ENCODE measurements at places on chromosomes 6 and 20.

DNA sequence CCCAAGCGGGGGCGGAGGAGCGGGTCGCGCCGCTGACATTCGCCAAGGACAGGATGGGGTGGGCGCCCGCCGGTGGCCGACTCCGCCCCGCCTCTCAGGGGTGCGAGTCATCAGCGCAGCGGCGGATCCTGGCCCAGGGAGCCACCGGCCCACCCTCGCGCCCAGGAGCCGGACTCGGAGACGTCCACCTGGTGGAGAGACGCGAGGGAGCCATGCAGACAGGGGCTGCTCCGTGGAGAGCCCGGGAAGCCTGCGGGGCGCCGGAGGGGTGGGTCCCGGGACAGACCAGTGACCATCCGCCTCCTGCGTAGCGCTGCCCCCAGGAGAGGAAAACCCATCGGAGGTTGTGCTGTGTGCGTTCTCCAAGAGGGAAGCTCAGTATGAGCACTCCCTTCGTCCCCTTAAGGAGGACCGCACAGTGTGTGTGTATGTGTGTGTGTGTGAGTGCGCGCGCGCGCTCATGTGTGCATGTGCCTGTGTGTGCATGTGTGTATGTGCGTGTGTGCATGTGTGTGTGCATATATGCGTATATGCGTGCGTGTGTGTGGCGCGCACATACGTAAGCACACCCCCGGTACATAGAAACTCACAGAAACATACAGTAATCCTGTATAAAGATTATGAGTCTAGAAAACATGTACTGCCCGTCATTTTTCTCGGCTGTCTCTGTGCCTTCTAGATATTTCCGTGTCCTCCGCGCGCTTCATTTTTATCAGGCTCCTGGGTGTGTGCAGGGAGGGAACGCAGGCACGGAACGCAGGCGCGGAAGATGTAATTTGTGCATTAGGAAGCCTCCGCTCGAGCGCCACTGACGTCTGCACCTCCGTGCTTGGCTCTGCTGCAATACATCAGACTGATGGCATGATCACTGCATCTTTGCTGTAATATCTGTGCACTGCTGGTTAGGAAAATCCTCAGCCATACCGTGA, 158.9 kb downstream of the TBXT start:
- DNase-seq, result peak; percentile 74

DNA sequence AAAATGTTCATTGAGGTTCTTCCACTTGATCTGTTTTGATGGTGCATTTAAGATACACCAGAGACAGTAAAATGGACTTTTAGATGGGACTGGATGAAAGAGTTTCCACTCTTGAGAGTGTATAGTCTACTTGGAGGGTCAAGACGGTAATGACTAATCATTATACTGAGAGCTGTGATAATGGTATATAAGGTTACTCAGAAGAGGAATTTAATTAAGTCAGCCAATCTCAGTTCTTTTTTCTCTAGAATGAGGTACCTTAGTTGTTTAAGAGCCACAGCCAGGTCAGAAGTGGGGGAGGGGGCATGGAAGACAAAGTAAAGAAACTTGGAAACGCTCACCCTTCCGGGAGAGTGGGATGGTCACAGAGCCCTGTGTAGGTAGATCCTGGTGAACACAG, 123.9 kb downstream of the MAP3K4 start:
- no peak for DNase-seq

DNA sequence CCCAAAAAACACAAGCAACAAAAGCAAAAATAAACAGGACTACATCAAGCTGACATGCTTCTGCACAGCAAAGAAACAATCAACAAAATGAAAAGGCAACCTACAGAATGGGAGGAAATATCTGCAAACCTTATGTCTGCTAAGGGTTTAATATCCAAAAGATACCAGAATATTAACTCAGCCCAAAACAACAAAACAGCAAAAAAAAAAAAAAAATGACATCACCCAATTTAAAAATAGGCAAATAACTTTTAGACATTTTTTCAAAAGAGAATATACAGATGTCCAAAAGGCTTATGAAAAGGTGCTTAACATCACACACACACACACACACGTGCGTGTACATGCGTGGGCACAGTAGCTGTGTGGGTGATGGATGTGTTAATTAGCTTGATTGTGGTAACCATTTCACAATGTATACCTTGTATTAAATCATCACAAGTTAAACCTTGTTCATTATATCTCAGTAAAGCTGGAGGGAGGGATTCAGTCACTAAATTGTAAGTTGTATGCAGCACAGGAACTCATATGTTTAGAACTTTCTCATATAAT, 52.4 kb downstream of the QKI start:
- DNase-seq, result no peak

- DNase-seq, result no peak
Observed at GRCh38 chr6:24752917-24753492, 21.7 kb upstream of the GMNN start.

GRCh38 chr6:158161566-158162254, 6.4 kb downstream of the SERAC1 start:
- no peak for DNase-seq

DNA sequence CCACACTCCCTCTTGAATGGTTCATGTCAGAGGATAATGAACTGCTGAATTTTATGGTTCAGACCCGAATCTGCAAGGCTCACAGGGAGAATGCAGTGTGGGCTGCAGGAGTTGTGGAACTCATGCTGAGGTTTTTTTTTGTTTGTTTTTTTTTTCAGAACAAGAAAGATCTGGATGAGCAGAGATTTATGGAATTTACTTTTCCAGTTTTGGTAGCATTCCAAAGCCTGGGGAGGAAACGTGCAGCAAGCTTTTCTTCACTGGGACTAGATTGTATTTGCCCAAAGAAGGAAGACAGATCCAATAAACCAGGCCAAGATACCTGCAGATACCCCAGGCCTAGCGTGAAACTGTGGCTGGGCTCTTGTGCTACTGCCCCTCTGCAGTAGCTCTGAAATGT, 223.9 kb upstream of the TAB2 start:
- peak; percentile 48 for DNase-seq

GRCh38 chr6:113660819-113661218, 196.3 kb upstream of the MARCKS start:
- no peak for DNase-seq

GRCh38 chr6:125140808-125141207, 12.8 kb upstream of the TPD52L1 start:
- DNase-seq, result no peak

GRCh38 chr20:611843-612185, 1.7 kb upstream of the TCF15 start:
- no peak for DNase-seq

GRCh38 chr6:156699017-156699421, 78.2 kb upstream of the ARID1B start:
- no peak for DNase-seq

DNA sequence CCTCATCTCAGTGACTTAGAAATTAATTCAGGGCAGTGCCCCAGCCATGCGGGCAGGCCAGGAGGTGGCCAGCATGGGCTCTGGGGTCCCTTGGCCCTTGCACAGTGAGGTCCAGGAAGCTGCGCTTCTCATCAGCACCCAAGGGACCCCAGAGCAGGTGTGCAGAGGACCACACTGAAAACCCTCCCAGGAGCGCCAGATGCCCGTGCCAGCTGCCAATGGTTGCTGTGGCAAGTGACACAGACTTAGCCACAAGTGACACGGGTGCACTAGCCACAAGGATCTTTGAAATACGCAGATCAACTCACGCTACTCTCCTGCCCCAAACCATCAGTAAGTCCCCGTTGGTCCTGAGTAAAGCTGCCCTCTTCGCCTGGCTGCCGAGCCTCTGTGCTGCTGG, 88.1 kb downstream of the ERMARD start:
- DNase-seq, result no peak

DNA sequence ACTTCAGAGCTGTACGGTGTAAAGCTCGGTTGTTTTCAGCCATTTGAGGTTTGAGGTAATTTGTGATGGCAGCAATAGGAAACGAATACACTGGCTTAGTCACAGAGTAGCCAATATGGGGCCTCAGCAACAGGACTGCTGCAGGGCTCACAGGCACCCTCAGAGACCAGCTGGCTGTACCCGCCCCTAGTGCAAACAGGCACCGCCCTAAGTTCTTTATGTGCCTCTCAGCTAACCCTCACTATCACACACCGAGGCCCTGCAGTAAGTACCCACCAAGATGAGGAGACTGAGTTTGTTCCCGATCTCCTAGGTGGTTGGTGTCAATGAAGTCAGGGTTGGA, 11.2 kb upstream of the SERPINB9 start:
- DNase-seq, result no peak

GRCh38 chr6:56652231-56652630, 9.5 kb upstream of the DST start:
- no peak for DNase-seq

DNA sequence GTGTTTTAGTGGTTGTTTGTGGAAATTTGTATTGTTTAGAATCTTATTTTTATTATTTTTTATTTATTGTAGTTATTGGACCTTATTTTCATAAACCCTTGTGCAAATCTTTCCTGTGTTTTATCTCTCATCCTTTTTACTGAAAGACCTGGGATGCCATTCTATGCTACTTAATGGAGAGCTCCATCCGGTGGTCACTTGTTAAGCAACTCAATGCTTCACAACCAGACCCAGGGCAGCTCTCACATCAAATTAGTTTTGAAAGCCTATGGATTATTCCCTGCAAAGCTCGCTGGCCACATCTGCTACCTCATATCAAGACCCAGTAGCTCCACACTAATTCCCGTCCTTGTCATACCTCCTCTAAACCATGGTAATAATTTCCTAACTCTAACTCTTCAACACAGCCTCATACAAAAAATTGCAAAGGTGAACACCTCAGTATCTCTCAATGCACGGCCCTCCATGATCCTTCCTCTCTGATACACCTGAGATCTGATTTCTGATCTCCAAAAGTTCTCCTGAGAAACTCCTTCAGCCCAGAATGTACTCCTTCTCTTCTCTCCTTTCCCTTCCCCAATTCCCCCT, 296.6 kb upstream of the MANEA start:
- DNase-seq, result peak; percentile 58

GRCh38 chr6:42140032-42140431, 2.4 kb downstream of the C6orf132 start:
- no peak for DNase-seq

DNA sequence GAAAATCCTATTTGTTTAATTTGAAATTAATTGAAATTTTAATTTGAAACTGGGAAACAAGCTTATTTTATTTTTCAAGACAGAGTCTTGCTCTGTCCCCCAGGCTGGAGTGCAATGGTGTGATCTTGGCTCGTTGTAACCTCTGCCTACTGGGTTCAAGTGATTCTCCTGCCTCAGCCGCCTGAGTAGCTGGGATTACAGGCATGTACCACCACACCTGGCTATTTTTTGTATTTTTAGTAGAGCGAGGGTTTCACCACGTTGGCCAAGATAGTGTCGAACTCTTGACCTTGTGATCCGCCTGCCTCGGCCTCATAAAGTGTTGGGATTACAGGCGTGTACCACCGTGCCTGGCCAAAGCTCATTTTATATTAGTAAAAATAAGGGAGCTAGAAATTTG, 4.2 kb downstream of the SRSF3 start:
- no peak for DNase-seq

DNA sequence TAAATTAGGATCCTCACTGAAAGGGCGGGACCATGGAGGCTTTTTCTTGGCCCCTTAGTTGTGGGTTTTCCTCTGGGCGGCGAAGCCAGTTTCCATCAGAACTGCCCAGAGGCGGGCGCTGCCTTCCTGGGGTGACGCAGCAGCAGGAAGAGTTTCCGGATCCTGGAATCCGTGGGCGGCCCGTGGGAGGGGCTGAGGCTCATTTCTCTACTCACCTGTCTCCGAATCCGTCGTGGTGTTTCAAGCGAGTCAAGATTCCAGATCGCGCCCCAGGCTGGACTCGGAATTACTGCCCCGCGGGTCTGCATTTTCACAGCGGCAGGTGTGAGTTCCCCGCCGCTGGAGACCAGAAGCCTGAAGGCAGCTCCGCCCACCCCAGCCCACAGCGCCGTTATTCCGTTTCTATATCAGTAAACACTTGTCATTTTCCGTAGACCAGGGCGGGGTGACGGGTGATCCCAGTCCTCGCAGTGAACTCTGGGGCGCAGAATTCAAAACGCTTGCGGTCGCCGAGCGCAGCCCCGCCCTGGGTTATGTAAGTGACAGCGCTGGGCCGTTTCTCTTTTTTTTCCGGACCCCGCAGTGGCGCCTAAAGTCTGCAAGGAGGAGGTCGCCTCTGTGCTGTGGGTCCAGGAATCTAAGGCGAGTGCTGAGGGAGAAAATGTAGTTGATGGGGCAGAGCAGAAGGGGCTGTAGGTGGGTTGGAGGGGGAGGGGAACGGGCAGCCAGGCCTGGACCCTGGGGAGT, 27.2 kb upstream of the POU5F1 start:
- DNase-seq, result peak; percentile 92

DNA sequence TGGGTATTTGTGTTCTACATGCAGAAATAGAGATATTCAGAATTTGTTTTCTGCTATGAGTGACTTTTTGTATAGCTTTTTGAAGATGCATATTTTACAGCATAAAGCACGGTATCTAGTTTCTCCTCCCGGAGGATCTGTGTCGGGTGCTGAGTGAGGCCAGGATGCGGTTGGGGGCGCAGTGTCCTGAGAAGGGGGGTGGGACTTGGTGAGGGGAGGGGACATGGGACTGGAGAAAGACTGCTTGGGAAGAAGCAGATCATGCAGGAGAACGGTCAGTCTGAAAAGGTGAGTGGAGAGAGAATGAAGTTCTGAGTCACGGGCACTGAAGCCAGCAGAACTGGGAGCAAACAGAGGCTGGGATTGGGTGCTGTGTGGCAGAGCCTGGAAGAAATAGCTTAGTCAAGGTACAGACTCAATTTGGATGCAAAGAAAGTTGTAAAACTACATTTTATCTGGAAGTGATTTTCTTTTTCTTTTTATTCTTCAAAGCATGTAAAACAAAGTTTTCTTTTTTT, 44.0 kb downstream of the STX11 start:
- no peak for DNase-seq

- no peak for DNase-seq
Observed at GRCh38 chr6:137434640-137435039, 59.6 kb downstream of the OLIG3 start.
